Sciatic nerve (tissue), 2 donors: ENCODE measurements at places on chromosomes 6 and 20.
A peak's percentile ranks its signal among the peaks of the same experiment; 100 is the strongest.

GRCh38 chr20:49397525-49397924, 84.9 kb downstream of the KCNB1 start:
- DNase-seq: no peak

- DNase-seq: no peak
Measured at GRCh38 chr6:121504227-121504626, 68.8 kb downstream of the GJA1 start.

- no peak for DNase-seq
Measured at GRCh38 chr6:95686272-95686671, 108.9 kb downstream of the MANEA start.

GRCh38 chr6:4781967-4782575, 5.9 kb downstream of the CDYL start:
- DNase-seq: no peak

GRCh38 chr20:54980103-54980960, 504.9 kb downstream of the DOK5 start:
- DNase-seq: no peak

- no peak for DNase-seq
Measured at GRCh38 chr6:35400111-35400510, 52.0 kb upstream of the FANCE start.

- no peak for DNase-seq
Measured at GRCh38 chr6:113289166-113289565, 568.0 kb upstream of the MARCKS start.

GRCh38 chr6:50353603-50354002, 303.9 kb upstream of the DEFB112 start:
- no peak for DNase-seq

DNA sequence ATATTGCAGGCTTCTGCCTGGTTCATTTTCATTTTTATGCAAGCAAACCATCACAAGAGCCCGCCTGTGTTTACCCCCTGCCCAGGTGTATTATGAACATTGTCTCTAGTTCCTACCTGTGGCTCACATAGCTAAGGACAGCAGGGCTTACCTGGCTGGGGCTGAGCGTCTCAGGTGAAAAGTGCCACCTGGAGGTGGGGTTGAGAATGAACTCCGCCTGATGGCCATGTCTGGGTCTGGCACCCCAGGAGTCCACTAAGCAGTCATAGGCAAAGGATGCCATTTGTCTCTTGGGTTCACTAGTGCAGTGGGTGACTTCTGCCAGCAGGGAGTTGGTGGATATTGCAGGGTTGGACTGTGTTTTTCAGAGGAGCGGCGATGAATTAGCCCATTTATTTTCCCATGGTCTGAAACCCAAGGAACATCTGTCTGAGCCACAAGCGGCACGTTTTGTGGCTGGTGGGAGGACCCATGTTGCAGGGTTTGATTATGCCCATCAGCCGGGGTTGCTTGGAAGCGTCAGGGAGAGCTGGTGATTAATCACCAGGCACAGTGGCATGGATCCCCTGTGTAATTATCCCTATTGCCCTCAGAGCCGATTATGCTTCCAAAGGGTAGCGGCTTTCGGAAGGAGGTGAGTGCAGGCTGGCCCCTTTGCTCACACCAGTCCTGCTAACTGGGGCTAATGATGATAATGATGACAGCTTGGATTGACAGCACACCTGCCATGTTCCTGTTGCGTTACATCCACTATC, 92.1 kb downstream of the CDH26 start:
- DNase-seq: no peak

DNA sequence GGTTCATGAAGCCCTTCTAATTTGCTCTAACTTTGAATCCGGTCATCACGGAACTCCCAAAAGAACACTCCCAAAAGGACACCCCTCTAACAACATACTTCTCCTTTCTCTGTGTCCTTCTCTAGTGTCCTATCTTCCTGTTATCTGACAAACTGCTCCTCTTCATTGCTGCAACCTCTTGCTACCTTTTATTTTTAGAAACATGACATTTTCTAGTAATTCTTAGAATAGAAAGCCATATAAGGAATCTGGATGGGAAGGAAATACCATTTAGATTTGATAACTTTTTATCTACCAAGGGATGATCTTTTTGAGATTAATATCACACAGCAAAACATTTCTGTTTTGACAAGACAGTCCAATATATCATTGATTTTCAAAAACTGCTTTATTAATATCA, 63.1 kb downstream of the COL12A1 start:
- no peak for DNase-seq

DNA sequence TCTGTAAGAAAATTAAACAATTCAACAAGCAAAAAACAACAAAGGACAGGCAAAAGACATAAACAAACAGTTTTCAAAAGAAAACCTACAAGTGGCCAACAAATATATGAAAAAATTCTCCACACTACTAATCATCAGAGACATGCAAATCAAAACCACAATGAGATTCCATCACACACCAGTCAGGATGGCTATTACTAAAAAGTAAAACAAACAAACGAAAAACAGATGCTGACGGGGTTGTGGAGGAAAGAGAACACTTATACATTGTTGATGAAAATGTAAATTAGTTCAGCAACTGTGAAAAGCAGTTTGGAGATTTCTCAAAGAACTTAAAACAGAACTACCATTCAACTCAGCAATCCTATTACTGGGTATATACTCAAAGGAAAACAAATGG, 537.6 kb downstream of the HDGFL1 start:
- no peak for DNase-seq

- DNase-seq: peak; percentile 73
Measured at GRCh38 chr6:6661684-6662083, 73.2 kb downstream of the LY86 start.

DNA sequence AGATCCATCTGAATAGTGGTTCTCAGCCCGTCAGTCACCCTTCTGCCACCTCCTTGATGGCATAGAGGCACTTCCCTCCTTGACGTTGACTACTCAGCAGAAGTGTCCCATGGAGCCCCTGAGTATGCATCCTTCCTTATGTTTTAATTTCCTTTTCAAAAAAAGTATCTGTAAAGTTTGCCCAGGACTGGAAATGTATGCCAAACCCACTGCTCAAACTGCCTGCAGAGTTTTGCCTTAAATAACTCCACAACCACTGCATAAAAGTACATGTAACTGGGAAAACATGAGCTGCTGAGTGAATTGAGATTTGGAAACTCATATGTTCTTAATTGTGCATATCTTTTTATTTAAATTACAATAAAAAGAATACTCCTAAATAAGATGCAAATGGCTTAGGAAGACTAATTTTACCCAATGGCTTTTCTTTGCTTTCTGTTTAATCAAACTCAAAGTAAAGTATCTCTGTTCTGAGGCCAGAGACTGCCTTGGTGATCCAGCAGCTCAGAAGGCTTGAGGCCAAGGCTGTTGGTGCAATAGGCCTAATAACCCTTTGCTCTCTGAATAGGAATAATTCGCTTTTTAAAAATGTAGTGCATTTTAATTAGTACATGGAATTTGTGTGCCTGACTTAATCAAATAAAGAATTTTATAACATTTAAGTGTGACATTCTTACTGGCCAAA, 90.4 kb downstream of the FNDC1 start:
- DNase-seq: no peak

DNA sequence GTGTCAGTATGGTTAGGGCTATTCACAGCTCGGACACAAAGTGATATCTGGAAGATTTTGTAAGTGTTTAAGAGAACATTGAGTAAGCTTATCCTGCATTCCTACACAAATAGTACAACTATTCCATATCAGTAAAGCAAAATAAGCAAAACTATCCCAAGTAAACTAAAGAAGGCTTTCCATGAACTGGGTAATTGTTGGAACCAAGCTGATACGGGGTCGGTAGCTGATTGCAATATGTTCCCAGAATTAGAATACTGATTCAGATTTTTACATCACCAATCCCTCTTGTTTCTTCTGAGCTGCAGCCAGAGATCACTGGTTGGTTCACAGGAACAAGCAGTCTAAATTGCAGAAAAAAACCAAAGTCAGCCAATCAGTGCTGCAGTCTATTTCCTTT, 54.1 kb downstream of the CDS2 start:
- DNase-seq: no peak

DNA sequence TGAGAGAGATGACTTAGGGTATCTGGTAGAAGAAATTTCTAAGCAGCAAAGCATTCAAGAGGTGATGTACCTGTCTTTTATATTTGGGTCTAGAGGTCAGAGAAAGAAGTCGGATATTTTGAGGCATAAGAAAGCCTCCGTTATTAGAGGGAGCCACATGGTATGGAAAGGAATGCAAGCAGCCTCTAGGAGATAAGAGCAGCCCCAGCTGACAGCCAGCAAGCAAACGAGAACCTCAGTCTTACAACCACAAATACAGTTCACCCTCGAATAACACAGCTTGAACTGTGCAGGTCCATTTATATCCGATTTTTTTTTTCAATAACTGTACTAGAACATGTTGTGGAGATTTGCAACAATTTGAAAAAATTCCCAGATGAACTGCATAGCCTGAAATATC, 190.7 kb upstream of the VGLL2 start:
- no peak for DNase-seq

- DNase-seq: no peak
Measured at GRCh38 chr6:148835920-148836441, 89.2 kb downstream of the UST start.

DNA sequence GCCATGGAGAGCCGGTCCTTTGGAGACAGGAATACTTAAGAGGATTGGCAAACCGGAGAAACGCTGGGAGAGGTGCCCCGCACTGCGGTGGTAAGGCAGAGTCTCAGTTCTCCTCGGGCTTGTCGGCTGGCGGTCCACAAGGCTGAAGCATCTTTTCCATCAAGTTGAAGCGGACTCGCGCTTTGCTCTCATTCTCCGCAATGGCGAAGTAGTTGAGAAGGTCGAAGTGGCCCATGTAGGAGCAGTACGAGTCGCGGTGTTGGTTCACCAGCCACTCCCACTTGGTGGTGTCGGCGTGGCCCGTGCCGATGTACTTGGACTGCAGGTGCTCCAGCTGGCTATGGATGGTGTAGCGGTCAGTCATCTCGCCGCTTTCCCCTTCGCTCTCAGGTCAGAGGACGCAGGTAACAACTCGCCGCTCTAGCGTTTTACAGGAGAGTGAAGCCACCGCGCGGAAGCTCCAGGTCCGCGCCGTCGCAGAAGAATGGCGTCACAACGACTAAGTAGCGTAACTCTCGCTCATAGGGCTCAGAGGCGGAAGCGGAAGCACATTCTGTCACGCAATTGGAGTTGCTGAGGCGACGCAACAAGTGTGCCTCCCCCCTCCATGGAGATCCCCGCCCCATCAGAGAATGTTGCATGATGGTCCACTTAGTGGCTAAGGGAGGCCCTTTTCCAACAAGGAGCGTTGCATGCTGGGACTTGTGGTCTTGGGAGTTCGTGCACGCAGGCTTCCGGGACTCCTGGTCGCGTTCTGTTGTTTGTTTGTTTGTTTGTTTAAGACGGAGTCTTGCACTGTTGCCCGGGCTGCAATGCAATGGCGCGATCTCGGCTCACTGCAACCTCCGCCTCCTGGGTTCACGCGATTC, at the start of gene SF3B5:
TSS of gene SF3B5 (minus strand) at position 440 of the 869 bp plus-strand sequence. CDS start at position 364, 76 bp downstream.
- peak; percentile 99 for DNase-seq

GRCh38 chr6:110681543-110682459, 133.5 kb downstream of the CDK19 start:
- no peak for DNase-seq
